ENCODE measurements at places on chromosomes 12 and 14. TPM values are rescaled to one million over a fixed set of nuclear protein-coding genes. Genes with fewer than 3 reads are reported as not detected.

- H3K36me3 ChIP-seq = no peaks in the 10 kb centered on the region
- no peak for DNase-seq
- no peaks in the 10 kb centered on the region for H3K4me1 ChIP-seq
Observed at GRCh38 chr12:618605-619004, 44.6 kb downstream of the NINJ2 start.

EML5 gene
- 1.3 TPM for total RNA-seq

TCL1B gene
- total RNA-seq = not detected

GRCh38 chr12:20044846-20045245 lies 323.5 kb upstream of the PDE3A start:
- H3K27me3 ChIP-seq = no peaks in the 10 kb centered on the region
- H3K27ac ChIP-seq = no peak overlapping the region
- H3K4me3 ChIP-seq = no peak overlapping the region
- no peaks in the 10 kb centered on the region for H3K36me3 ChIP-seq

MYO1H gene
- total RNA-seq = not detected

DNA sequence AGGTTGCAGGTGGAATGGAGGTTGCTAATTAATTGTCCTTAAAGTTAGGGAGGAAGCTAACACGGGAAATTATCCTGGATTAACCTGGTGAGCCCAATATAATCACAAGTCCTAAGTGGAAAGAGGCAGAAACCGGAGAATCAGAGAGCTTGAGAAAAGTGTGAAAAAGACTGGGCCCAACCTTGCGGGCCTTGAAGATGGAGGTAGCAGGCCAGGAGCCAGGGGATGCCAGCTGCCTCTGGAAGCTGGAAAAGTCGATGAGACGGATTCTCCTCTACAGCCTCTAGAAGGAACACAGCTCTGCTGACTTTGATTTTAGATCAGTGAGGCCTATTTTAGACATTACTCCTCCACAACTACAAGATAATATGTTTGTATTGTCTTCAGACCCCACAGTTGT lies 2.1 kb downstream of the SDR9C7 start:
- no peak for DNase-seq
- H3K4me3 ChIP-seq = no peak overlapping the region
- no peaks in the 10 kb centered on the region for H3K4me1 ChIP-seq
- no peaks in the 10 kb centered on the region for H3K27me3 ChIP-seq

- peaks cover 44% of the 10 kb centered on the region for H3K4me1 ChIP-seq
- DNase-seq = peak; percentile 50
- H3K36me3 ChIP-seq = peaks cover 23% of the 10 kb centered on the region
- H3K4me3 ChIP-seq = peak overlapping the region; percentile 51
- peak overlapping the region; percentile 95 for H3K27ac ChIP-seq
- H3K27me3 ChIP-seq = no peaks in the 10 kb centered on the region
Observed at GRCh38 chr12:53380794-53381730, 1.1 kb downstream of the SP1 start.

- H3K4me1 ChIP-seq = no peaks in the 10 kb centered on the region
- no peak for DNase-seq
- H3K27ac ChIP-seq = no peak overlapping the region
- no peaks in the 10 kb centered on the region for H3K27me3 ChIP-seq
Observed at GRCh38 chr12:89180496-89180895, 171.8 kb downstream of the DUSP6 start.

GRCh38 chr14:68661226-68662225 lies 131.3 kb downstream of the ZFP36L1 start:
- no peaks in the 10 kb centered on the region for H3K27me3 ChIP-seq
- no peaks in the 10 kb centered on the region for H3K36me3 ChIP-seq
- H3K4me3 ChIP-seq = no peak overlapping the region
- no peak overlapping the region for H3K27ac ChIP-seq
- peaks cover 8% of the 10 kb centered on the region for H3K4me1 ChIP-seq

MMP19 gene
- total RNA-seq = 4.5 TPM

- H3K36me3 ChIP-seq = no peaks in the 10 kb centered on the region
- H3K27me3 ChIP-seq = no peaks in the 10 kb centered on the region
- H3K4me3 ChIP-seq = no peak overlapping the region
- no peak for DNase-seq
- H3K27ac ChIP-seq = no peak overlapping the region
- H3K4me1 ChIP-seq = no peaks in the 10 kb centered on the region
Observed at GRCh38 chr14:105267820-105268548, 19.7 kb downstream of the BTBD6 start.

DNA sequence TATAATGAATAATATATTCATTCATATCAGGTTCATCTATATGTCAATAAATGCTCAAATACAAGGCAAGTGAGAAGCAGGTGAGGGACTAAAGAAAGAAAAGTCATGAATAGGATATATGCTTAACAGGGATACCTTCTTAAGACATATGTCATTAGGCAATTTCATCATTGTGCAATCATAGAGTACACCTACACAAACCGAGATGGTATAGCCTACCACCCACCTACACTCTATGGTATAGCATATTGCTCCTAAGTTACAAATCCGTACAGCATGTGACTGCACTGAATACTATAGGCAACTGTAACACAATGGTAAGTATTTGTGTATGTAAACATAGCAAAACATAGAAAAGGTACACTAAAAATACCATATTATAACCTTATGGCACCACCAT lies 39.0 kb downstream of the KANSL2 start:
- DNase-seq = no peak
- H3K36me3 ChIP-seq = no peaks in the 10 kb centered on the region
- H3K27me3 ChIP-seq = no peaks in the 10 kb centered on the region
- no peak overlapping the region for H3K4me3 ChIP-seq

PLEKHH1 gene
- total RNA-seq = 16.4 TPM

RTL1 gene
- total RNA-seq = not detected

Measured in pancreas (tissue), 10 donors.